ENCODE measurements at places on chromosomes 12 and 14.

- DNase-seq, result no peak
Observed at GRCh38 chr14:100294963-100295330, 11.3 kb downstream of the SLC25A29 start.

DNA sequence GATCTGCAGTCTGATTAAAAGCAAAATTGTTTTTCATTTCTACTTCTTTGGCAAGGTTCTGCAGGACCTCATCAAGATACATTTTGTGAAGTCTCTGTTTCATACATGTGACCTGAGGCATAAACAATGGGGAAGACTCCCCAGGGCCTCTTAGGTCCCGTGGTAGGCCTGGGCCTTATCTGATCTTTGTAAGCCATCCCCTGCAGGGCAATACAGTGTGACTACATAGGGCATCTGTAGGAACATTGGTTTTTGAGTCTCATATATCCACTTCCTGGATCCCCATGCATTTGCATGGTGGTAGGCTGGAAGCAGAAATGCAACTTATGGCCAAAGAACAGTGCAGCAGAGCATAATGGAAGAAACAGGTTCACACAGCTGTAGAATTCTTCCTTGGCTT is 6.0 kb downstream of the FAR2 start:
- no peak for DNase-seq

DNA sequence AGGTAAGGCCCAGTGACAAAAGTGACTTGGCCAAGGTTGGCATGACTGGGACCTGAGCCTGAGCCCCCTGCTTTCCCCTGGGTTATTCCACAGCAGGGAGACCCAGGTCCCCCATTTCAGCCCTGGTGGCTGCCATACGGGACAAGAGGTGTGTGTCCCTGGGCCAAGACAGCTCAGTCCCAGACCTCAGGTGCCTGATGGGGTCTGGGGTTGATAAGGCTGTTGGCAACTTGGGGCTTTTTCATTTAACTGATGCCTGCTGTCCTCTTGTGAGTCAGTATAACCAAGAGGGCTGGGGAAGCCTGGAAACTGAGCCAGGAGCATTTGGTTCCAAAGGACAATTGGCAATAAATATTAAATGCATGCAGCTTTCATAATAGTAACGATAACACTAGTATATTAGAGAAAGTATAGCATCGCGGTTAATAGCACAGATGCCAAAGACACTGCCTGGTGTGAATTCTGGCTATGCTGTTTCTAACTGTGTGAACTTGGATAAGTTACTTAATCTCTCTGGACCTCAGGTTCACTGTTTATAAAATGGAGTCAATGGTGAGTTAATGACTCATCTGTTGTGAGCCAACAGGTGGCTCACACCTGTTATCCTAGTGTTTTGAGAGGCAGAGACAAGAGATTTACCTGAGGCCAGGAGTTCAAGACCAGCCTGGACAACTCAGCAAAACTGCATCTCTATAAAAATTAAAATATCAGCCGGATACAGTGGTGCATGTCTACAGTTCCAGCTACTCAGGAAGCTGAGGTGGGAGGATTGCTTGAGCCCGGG is 898 bp downstream of the SDSL start:
- no peak for DNase-seq

DNA sequence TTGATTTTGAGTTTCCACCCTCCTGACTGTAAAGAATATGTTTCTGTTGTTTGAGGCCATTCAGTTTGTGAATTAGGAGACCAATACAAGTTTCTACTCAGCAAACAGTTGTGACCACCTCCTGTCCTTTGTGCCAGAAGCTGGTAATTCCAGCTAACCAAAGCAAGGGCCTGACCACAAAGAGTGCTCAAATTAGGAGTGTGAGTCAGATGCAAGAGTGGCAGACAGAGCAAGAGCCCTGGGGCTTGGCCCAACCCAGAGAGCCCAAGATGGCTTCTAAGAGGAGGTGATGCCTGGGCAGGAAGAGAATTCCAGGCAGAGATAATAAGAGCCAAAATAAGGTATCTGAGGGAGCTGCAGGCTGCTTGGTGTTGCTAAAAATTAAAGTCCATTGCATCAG is 77.7 kb upstream of the C14orf132 start:
- no peak for DNase-seq

- DNase-seq, result no peak
Observed at GRCh38 chr14:46432516-46432915, 219.1 kb downstream of the RPL10L start.

DNA sequence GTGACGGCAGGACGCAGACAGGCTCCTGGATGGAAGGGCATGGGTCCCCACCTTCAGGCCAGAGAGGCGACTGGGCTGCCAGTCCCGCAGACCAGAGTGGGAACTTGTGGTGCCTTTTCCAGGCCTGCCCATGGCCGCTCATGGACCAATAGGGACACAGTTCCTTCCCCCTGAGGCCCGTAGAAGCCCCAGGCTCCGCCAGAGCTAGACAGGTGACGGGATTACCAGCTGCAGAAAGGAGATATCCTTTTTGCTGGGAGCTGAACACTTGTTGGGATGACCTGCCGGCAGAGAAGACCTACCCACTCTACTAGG is 73.6 kb upstream of the RASSF8 start:
- DNase-seq, result no peak

DNA sequence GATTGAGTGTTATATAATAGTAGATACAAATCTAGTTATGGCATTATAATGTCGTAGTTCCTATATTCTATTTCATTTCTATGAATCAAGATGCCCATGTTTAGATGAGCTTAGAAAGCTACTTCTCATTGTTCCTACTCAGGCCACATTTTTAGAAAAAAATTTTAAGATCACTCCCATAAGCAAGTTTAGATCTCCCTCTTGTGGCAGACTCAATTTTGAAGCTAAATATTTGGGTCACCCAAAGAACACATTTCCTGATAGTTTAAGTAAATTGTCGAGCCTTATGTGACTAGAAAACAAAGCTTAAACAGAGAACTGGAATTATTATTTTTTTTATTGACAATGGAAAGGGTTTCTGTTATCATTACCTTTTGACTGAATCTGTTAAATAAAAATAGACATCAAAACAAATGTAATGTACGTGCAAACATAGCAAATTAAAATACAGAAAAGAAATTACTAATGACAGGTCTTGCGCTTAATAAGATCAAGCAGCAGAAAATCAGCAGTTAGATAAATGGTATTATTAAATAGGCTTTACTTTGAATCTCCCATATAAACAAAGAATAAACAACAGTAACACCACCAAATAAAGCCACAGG is 180.2 kb downstream of the ACSS3 start:
- no peak for DNase-seq

GRCh38 chr14:37369425-37369824 is 171.7 kb downstream of the MIPOL1 start:
- no peak for DNase-seq

Measured in central memory CD8-positive, alpha-beta T cell (primary cell).